ENCODE measurements at places on chromosomes 5 and 9.
A peak's percentile ranks its signal among the peaks of the same experiment; 100 is the strongest.

DNA sequence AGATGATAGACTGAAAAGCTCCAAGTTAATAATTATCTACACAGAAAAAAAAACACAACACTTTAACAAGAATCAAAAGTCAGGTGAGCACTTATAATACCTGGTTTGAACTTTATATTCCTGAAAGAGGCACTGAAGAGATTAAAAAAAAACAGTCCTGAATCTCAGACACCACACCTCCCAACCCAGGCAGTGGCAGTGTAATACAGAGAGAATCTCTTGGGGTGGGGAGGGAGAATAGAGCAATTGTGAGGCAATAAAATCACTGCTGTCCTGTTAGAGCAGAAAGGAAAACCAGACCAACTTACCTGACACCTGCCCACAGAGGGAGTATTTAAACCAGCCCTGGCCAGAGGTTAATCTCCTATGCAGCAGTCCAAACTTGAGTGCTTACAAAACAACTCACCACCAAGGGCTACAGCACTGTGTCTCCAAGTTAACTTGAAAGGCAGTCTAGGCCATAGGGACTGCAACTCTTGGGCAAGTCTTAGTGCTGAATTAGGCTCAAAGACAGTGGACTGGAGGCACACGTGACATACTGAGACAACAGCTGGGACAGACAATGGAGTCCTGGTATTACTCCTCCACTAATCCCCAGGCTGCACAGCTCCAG lies 54.2 kb downstream of the SLCO4C1 start:
- DNase-seq = no peak

DNA sequence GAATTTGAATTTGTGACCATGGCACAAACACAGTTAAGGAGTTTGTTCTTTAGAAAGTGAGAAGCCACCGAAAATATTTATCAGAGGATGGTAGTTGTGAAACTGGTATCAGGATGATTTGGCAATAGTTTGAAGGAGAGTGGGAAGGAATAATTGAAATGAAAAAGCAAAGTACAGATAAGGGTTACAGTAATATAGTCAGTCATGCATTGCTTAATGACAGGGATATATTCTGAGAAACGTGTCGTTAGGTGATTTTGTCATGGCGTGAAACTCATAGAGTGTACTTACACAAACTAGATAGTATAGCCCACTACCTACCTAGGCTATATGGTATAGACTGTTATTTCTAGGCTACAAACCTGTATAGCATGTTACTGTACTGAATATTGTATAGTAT lies 84.2 kb downstream of the GPBP1 start:
- no peak for DNase-seq

DNA sequence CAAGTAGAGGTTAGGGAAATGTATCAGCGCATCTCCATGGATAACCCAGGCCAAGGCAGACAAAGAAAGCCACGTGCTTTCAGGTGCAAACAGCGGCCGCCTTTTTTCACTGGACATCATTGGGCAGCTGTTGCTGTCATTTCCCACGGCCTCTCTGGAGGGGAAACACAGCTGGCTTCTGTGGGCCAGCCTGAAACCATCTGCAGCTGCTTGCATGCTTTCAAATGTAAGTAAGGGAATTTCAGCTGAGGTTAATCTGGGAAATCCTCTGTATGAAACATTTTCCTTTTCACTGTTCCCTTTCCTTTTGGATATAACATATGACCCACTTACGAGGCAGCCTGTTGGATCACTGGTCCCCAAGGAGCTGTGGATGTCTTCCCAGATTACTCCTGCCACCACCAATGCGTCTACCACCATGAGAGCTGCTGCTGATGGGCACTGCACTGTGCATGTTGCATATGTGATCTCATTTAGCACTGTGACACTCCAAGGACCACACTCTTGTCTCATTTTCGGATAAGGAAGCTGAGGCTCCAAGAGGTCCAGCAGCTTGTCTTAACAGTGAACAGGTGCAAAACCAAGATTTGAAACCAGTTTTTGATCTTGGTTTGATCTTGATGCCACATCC lies 106.3 kb downstream of the C9orf152 start:
- DNase-seq = no peak

GRCh38 chr5:17481378-17481777 lies 16.7 kb upstream of the TAF11L2 start:
- DNase-seq = no peak

- DNase-seq = no peak
Measured at GRCh38 chr5:176188085-176188484, 50.1 kb upstream of the SIMC1 start.

GRCh38 chr5:66080664-66081063 lies 63.4 kb upstream of the SREK1 start:
- DNase-seq = no peak

DNA sequence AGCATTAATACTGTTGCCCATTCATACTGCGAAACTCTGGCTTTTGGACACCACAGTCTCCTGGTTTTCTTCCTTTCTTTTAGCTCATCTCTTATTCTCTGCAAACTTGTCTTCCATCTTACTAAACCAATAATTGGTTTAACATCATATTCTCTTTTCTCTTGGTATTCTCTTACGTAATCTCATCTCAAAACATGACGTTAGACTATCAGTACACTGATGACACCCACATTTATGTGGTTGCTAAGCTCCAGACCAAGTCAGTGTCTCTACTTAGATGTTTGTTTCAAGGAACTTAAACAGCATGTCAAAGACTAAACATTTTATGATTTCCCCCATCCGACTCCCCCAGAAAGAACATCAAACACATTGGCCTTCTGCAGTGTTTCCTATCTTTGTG lies 2.1 kb downstream of the PRRC1 start:
- no peak for DNase-seq

- DNase-seq = no peak
Measured at GRCh38 chr5:142737179-142737578, 33.0 kb upstream of the ARHGAP26 start.

- DNase-seq = no peak
Measured at GRCh38 chr9:37329576-37329975, 92.9 kb upstream of the GRHPR start.

DNA sequence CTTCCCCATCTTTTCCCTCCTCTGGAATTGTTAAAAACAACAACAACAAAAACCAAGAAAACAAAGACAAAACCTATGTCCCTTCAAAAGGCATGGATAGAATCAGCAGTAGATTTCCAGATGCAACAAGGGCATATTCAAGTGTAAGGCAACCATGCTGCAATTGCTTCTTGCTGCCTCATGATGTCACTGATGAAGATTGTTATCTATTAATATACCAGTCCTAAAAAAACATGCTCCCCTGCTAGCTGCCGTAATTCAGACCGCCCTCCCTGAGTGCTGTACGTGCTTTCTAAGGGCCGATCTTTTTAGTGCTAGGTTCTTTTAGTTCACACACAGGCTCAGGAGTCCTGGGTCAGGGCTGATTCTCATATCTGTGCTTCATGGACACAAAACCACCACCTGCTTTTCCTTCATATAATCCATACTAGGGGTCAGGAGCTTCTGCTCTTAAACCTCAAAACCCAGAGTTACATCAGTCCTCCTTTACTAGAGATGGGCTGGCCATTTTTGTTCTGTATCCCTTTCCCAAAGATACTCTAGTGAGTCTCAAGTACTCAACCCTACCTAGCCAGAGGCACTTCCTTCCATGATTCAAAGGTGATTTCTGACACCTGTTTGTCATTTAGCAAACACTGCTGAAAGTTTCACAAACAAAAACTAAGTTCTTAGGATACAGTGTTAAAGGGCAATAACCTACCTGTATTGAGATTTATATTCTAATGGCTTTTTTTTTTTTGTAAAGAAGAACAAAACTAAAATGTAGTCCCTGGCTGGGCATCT lies 82.1 kb downstream of the GIN1 start:
- DNase-seq = no peak

DNA sequence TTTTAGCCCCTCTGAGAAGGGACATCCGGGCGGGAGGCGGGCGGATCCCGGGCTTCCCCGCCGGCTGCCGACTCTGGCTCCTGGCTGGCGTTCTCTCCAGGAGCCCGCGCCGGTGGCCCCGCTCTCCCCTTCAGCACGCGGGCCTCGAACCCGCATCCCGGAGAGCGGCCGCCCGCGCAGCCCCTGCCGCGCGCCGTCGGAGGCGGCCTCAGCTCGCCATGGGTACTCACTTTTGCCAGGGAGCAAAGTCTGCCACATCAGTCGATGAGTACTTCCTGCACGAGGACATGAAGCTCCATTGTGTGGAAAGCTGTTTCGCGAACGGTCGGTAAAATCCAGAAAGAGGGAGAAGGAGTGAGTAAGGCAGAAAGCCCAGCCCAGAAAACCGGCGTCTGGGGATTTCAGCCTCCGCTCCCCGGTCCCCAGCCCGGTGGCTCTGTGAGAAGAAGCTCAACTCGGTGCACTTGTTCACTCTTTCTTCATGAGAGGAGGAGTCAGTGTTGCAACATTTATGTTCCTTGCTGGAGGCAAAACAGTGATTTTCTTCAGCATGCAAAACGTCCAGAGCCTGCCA lies at the start of gene PRLR:
PRLR (minus strand) TSS at position 450 of the 574 bp plus-strand sequence. CDS start 140,867 bp downstream, outside the sequence.
- peak; percentile 74 for DNase-seq

- no peak for DNase-seq
Measured at GRCh38 chr9:26535151-26535550, 357.5 kb downstream of the CAAP1 start.

DNA sequence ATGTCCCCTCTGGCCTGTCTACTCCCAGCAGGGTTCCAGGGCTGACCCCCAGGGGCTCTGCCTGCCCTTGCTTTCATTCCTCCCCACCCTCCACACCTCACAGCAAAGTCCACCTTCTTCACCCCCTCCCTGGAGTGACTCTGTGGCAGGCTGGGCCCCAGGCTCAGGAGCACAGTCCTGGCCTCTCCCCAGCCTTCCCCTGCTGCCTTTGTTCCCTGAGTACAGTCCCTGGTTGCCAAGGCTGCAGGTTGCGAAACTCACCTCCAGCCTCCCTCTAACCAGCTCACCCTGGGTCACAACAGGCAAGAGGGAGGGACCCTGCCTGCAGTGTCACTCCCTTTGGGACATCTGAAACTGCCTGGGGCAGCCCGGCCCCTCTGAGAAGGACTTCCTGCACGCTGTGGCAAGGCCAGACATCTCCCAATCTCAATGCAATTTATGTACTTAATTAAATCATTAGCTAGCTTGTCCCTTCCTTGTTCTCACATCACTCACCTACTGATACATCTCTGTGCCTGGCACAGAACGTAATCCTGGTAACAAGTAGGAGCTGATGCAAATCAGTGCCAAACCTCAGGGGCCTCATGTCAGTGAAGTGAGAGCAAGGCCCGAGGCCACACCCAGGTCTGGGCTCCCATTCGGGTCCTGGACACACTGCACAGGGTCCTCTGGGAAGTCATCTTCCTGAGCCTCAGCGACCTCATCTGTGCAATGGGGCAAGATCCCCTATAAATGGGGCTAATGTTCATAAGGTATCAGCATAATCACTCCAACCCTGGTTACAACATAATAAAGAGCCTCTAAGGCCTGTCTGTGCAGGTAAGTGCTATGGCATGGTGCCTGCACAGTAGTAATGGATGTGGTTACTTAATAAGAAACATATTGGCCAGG lies 27.3 kb upstream of the TRIM14 start:
- no peak for DNase-seq

GRCh38 chr5:179235416-179236400 lies 109.6 kb downstream of the ADAMTS2 start:
- DNase-seq = peak; percentile 48

DNA sequence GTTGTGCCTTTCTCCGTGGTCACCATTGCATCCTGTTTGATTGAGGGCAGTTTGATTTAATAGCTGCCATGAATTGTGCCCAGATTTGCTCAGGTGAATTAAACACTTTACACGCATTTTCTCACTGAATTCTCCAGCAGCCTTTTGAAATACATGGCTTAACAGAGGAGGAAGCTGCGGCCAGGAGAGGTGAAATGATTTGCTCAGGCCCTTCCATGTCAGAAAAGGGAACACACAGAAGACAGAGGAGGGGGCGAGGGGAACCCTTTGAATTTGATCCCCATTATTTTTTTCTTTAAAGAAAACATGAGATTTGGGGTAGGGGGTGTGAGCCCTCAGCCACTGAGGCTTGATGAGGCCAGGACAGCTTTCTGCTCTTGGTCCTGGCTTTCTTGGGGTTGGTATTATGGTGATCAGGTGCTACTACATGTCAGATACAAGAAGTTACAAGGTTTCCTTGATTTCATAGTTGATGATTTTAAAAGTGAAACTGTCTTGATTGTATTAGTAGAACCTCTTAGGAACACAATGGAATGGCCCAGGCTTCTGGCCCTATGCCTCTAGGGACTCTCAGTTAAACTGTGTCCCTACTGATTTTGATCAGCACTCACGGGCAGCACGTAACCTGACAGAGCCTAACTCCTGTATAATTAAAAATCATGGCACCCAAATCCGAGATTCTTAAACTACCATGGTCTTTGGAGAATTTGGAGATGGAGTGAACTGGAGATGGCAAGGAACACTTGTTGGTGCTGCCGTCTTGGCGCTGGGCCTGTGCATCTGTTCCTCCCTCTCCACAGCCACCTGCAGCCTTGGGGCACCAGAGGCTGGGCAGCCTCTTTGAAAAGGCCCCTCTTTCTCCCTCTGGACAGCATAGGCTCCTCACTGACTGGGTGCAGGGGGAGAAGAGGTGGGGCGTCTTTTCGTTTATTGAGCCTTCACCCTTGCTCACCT lies 107.9 kb downstream of the TRIO start:
- DNase-seq = no peak

GRCh38 chr9:137277329-137278041 lies at the start of gene TOR4A:
TSS of gene TOR4A (plus strand) at chr9:137277726. CDS start at chr9:137278690, 964 bp downstream.
- DNase-seq = peak; percentile 81

DNA sequence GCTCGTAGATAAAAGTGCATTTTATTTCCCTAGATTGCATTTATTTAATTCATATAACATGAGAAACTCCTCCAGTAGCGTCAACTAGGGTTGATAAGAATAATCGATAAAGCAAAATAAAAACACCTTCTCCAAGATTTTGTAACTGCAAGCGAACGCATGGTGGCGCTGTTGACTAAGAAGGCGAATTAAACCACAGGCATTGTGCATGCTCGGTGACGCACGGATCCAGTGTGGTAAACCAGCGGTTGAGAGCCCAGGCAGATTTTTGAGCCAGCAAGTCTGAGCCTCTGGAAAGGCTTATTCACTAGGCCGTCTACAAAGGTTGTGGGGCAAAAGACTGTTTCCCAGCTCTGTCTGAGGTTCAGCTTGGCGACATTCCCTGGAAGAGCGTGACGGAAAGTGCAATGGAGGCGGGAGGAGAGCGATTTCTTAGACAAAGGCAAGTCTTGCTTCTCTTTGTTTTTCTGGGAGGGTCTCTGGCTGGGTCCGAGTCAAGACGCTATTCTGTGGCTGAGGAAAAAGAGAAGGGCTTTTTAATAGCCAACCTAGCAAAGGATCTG lies at the start of gene PCDHB3:
PCDHB3 (plus strand) TSS at position 231 of the 563 bp plus-strand sequence; CDS start at position 408, 177 bp downstream.
- no peak for DNase-seq

- no peak for DNase-seq
Measured at GRCh38 chr9:38092200-38092524, 23.1 kb upstream of the SHB start.

DNA sequence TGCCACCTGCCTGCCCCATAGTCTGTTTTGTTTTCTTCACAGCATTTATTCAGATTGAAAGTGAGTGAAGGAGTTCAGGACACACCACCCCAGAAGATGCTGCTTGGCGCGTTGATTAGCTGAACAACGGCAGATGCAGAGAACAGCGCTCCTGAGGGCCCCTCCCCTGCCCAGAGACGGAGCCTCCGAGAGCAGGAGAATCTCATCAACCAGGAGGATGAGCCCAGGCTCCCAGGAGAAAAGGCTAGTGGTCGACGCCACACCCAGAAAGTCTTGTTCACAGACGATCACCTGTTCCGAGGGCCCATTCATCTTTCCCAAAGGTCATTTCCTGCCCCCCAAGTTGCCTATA lies 180.4 kb upstream of the PPP1R26 start:
- no peak for DNase-seq

GRCh38 chr9:75092766-75093165 lies 4.5 kb downstream of the OSTF1 start:
- no peak for DNase-seq

All from tibial artery (tissue), 4 donors.